GM23248 (cell line): ENCODE measurements at places on chromosomes 12 and 14. TPM values are rescaled to one million over a fixed set of nuclear protein-coding genes. Genes with fewer than 3 reads are reported as not detected.

INHBC gene
- total RNA-seq = not detected in 2 replicates

- peaks cover 18% of the 10 kb centered on the region for H3K4me1 ChIP-seq
- no peaks in the 10 kb centered on the region for H3K27me3 ChIP-seq
- DNase-seq = peak; percentile 64
Measured at GRCh38 chr14:90398315-90398839, 1.5 kb downstream of the CALM1 start.

- H3K4me1 ChIP-seq = peaks cover 9% of the 10 kb centered on the region
- peaks cover 7% of the 10 kb centered on the region; the same call in 1 of the 2 replicates for H3K36me3 ChIP-seq
- no peak for DNase-seq
- H3K27me3 ChIP-seq = no peaks in the 10 kb centered on the region
- no peak overlapping the region for H3K4me3 ChIP-seq
Measured at GRCh38 chr12:21891751-21892217, 49.4 kb downstream of the ABCC9 start.

- H3K4me3 ChIP-seq = no peak overlapping the region
- H3K36me3 ChIP-seq = no peaks in the 10 kb centered on the region
- peaks cover 8% of the 10 kb centered on the region for H3K4me1 ChIP-seq
- H3K27ac ChIP-seq = no peak overlapping the region
Measured at GRCh38 chr12:60119327-60119726, 523.5 kb downstream of the SLC16A7 start.
